ENCODE measurements at places on chromosomes 12 and 14.

DNA sequence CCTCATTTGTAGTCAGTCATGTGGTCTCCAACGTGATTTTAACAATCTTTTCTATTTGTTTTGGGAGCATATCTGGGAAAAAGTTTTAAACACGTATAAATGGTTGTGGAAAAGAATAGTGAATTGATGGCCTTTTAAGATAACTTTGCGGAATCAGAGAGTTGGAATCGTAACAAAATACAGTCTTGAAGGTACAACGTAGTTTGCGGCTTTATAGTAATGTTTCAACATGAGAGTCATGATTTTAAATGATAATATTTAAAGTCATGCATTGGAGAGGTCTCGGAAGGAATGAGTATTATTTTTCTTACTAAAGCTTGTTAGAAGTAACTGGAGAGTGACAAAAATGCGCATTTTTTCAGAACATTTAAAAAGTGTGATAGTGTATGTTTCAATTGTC is 1.6 kb downstream of the AEBP2 start:
- peak overlapping the region; percentile 96 for H3K27ac ChIP-seq
- no peak for DNase-seq
- no peaks in the 10 kb centered on the region for H3K36me3 ChIP-seq
- H3K4me1 ChIP-seq, result peaks cover 33% of the 10 kb centered on the region
- H3K4me3 ChIP-seq, result peak overlapping the region; percentile 96

DNA sequence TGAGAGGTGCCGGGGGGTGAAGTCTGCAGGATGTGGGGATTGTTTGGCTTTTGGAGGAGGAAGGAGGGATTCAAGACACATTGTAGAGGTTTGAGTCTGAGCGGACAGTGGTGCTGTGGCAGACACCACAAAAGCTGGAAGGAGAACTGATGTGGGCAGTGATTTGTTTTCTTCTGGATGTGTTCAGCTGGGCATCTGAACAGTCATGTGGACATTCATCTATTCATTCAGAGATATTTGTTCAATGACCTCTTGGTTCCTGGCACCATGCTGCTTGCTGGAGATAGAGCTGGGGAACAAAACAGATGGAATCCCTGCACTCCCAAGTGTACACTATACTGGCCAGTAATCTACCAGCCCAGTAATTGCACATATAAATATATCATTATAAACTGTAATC is 64.0 kb downstream of the PTPN11 start:
- H3K27ac ChIP-seq, result no peak overlapping the region
- H3K4me1 ChIP-seq, result no peaks in the 10 kb centered on the region
- H3K27me3 ChIP-seq, result no peaks in the 10 kb centered on the region
- H3K4me3 ChIP-seq, result no peak overlapping the region

- H3K4me1 ChIP-seq, result no peaks in the 10 kb centered on the region
- no peaks in the 10 kb centered on the region for H3K27me3 ChIP-seq
- no peak for DNase-seq
- H3K27ac ChIP-seq, result no peak overlapping the region
- H3K4me3 ChIP-seq, result no peak overlapping the region
Measured at GRCh38 chr12:55757701-55758100, 14.8 kb downstream of the GDF11 start.

- H3K4me1 ChIP-seq, result no peaks in the 10 kb centered on the region
- H3K36me3 ChIP-seq, result no peaks in the 10 kb centered on the region
- H3K27me3 ChIP-seq, result no peaks in the 10 kb centered on the region
Measured at GRCh38 chr14:91088585-91089235, 25.2 kb upstream of the DGLUCY start.
